ENCODE measurements at places on chromosomes 16 and 17.

- DNase-seq = no peak
Observed at GRCh38 chr17:76277300-76278267, 12.4 kb downstream of the UBALD2 start.

- DNase-seq = peak; percentile 97
Observed at GRCh38 chr17:40551879-40552768, 13.1 kb downstream of the CCR7 start.

- DNase-seq = no peak
Observed at GRCh38 chr17:49691086-49691676, 13.3 kb upstream of the SPOP start.

- DNase-seq = no peak
Observed at GRCh38 chr17:72255481-72255880, 134.7 kb downstream of the SOX9 start.

DNA sequence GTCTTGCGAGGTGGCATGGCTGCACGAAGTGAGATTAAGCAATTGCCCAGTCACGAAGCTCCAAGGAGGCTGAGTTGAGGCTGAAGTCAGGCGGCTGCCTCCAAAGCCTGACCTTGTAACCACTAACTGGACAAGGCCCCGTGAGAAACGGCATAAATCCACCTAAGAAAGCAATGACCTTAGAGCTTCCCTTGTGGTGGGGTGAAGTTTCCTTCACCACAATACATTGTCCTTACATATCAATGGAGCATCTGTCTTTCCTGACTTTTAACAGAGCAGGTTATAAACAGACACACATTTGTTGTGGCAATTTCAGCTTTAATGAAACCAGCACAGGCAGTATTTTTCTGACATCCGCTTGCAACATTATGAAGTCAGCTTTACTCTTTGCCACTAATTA, 2.5 kb upstream of the MED9 start:
- no peak for DNase-seq

- DNase-seq = no peak
Observed at GRCh38 chr16:11010575-11011221, 66.3 kb downstream of the CLEC16A start.

GRCh38 chr17:12627781-12628451, 37.8 kb upstream of the MYOCD start:
- DNase-seq = no peak

GRCh38 chr16:85820604-85821372, 21.3 kb downstream of the COX4I1 start:
- DNase-seq = no peak

DNA sequence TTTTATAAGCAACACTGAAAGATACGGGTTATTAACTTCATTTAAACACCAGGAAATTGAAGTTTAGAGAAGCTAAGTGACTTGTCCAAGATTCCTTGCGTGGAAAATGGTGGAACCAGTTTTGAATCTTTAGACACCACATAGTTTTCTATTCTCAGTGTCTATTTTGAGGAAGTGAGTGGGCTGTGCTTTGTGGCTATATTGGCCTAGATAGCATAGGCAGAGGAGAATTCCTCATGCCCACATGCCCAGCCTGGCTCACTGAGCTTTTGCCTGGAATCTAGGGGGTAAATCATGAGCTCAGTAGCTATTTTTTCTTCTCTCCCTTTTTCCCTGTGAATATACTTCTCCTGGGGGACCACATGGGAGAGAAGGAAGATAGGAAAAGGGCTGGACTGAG, 431.3 kb downstream of the HS3ST3B1 start:
- no peak for DNase-seq

GRCh38 chr16:69847643-69848042, 85.5 kb downstream of the WWP2 start:
- no peak for DNase-seq

DNA sequence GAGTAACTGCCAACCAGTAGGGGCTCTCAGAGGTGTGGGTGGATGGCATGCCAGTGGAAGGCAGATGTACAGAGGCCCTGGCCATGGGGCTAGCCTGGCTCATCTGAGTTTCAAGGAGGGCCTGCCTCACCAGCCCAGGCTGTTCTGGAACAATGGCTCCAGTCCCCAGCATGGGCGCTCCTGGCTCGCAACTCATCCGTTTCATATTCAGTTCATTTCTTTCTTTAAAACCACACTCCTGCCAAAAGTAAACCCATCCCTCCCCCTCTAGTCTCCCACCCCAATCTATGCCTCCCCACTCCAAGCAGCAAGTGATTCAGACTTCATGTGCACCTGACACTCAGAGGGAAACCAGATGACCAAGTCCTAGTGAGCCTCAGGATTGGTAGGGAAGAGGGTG, 2.4 kb downstream of the CCL13 start:
- DNase-seq = no peak

DNA sequence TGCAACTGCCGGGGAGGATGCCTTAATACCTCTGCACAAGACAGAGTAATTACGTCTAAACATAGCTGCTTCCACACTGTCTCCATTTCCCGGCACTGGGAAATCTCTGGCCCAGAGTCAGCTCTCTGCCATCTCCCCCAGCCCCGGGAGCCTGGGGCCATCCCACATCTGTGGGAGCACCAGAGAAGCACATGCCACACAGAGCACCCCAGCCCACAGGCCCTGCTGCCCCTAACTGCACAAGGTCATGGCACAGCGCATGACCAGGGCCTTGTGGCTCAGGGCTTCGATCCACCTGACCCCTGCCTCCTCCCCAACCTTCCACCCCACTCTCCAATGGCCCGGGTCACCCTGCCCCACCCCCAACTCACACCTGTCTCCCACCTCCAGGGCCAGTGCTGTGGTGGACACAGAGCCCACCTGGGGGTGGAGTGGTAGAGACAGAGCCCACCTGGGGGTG, 36.6 kb upstream of the RBFOX3 start:
- no peak for DNase-seq

DNA sequence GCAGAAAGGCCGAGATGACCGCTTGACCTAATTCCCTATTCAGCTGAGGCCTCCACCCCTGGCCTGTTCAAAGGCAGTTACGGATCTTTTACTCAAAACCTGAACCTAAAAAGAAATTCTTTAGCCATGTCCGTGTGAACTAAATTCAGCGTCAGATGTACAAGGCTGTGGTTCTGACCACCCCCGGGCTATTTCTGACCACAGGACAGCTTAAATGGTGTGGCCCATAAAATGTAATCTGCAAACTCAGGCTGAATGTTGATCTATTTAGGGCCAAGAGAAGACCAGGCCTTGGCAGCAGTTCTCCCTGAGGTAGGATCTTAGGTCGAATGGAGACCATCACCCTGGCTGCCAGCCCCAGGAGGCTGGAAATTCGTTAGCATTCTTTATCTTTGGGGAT, 485.5 kb downstream of the WWOX start:
- DNase-seq = no peak

DNA sequence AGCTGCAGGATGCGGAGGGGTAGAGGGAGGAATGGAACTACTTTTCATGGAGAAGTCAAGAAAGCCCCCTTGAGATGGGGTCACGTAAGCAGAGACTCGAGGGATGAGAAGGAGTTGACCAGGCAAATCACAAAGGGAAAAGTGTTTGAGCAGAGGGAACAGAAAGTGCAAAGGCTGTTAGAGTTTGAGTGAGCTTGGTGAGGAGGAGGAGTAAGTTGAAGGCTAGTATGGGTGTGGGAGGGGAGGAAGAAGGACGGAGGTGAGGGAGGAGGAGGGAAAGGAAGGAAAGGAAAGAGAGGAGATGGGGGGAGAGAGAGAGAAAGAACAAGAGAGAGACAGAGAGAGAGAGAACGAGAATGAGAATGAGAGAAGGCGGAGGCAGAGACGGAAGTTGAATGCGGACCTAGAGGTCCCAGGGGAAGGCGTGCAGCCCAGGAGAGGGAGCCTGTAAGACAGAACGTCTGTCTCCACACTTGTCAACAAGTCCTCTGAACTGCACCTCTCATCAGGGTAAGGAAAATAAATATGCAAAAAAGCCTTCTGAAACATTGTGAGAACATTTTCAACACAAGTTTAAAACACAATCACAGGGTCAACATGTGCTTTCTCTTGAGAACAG, 279.8 kb upstream of the EEF2KMT start:
- DNase-seq = no peak

DNA sequence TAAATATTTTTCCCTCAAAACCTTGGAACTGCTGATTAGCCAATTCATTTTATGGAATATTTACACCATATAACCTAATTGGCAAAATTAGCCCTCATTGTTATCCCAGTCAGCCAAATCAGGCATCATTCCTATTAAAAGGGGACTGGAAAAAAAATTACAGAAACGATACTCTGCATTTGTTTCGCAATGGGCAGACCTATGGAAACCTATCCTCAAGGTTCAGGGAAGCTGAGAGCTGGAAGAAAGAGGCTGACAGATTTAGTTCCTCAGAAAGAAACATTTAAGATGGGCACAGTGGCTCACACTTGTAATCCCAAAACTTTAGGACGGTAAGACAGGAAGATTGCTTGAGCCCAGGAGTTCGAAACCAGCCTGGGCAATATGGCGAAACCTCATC, 85.6 kb upstream of the RPH3AL start:
- DNase-seq = no peak

DNA sequence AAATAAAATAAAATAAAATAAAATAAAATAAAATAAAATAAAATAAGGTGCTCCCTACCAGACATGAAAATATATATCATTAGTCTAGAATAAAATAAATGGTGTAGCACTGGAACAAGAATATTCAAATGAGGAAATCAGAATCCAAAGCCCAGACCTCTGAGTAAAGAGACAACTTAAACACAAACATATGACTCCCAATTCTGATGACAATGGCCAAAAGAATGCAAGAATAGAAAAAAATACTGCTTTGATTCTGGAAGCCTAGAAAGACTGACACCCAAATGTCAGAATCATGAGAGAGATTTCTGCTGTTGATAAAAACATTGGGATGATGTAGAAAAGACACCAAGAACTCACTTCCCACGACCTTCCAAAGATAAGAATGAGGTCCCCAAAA, 27.9 kb downstream of the MYOCD start:
- DNase-seq = no peak

- DNase-seq = no peak
Observed at GRCh38 chr16:69346683-69347082, 4.9 kb downstream of the TMED6 start.

- peak; percentile 22 for DNase-seq
Observed at GRCh38 chr16:17173281-17173680, 297.5 kb downstream of the XYLT1 start.

GRCh38 chr16:56362706-56363105, 62.6 kb downstream of the AMFR start:
- no peak for DNase-seq

DNA sequence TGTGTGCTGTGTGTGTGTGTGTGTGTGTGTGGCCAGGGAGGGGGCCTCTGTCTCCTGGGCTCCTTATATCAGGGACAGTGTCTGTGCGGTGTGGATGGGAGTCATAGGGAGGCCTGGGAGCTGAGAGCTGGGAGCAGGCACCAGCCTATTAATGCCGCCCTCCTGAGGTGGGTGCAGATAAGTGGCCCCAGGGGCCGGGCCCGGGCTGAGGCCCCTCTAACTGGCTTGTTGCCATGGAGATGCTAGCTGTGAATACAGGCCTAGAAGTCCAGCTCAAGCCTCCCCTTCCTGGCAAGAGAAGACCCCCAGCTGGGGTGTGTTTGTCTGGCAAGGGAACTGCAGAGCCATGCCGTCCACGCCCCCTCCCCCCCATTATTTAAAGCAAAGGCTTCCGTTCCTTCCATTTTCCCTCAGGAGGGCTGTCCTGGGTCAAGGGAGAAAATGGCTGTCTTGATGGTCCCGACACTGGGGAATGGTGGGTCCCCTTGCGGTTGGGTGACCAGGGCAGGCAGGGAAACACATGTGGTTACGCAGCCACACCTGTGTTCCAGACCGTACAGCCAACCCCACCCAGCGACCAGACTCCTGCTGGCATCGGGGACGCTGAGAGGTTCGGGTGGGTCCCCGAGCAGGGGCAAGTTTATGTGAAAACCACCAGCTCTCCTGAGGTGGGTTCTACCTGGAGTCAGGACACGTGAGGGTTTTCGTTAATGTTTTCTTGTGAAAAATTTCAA, 141.1 kb downstream of the MRM1 start:
- no peak for DNase-seq

- no peak for DNase-seq
Observed at GRCh38 chr16:50530277-50531236, 17.6 kb upstream of the NKD1 start.

DNA sequence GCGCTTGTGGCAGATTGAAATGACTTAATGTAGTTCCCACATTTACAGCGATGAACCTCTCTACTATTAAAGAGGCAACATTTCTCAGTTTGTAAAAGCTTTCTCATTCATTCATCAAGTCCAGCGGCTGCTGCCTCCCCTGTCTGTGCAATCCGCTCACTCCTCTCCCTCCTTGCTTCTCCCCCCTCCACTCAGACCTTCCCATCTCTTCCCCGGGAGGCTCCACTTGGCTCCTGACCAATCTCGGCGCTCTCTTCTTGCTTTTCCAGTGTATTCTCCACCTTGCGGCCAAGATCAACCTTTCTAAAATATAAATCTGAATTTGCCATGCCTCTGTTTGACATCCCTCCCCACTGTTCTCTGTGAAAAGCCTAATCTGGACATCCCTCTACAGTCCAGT, 117.5 kb downstream of the ASIC2 start:
- DNase-seq = no peak

DNA sequence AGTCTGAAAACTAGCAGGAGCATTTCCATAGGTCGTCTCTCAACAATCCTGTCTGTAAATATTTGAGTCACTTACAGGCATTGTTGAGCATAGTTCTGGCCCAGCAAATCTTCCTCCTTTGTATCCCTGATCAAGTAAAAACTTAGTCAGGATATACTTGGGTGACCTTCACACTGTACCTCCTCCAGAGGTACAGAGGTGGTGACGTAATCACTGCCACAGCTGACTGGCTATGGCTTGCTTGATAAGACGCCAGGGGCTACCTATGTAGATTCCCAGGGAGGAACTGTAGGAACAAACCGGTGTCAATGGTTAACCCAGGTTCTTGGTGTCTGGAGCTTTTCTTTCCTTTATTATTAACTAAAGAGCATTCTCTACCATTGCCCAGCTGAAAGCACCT, at the start of gene KCNJ16:
Gene KCNJ16, plus strand, starts transcription at position 270 of the 400 bp plus-strand sequence. CDS start 56,863 bp downstream, outside the sequence.
- no peak for DNase-seq

- no peak for DNase-seq
Observed at GRCh38 chr16:57507136-57508034, 21.1 kb upstream of the DOK4 start.

- DNase-seq = no peak
Observed at GRCh38 chr17:8995711-8996110, 25.6 kb upstream of the NTN1 start.

GRCh38 chr16:19645557-19645981, 72.5 kb downstream of the KNOP1 start:
- no peak for DNase-seq

GRCh38 chr17:58081646-58082340, 1.4 kb upstream of the DYNLL2 start:
- DNase-seq = no peak

GRCh38 chr16:28873543-28874201, 4.6 kb upstream of the ATP2A1 start:
- no peak for DNase-seq

DNA sequence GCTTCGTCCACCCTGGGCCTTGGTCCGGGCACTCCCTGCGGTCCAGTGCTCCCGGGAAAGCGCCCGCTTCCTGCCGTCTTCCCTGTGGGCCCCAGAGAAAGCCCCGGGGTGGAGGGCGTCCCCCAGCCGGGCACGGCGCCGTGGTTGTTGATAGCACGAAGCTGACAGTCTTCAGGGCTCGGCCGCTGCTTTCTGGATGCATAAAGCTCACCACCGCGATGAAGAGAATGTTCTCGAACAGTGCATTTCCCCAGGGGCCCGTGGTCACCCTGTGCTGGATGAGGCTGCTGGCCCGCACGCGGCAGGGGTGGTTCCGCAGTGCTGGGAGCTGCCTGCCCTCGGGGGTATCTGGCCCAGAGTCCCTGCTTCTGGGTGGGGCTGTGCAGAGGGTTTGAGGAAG, 53.2 kb downstream of the BAHCC1 start:
- DNase-seq = no peak

Measured in AG09319 (cell line).